ENCODE measurements at places on chromosomes 2 and 18. TPM values are rescaled to one million over a fixed set of nuclear protein-coding genes. Genes with fewer than 3 reads are reported as not detected.

The MTIF2 gene
- 16.1 TPM for polyA plus RNA-seq

The UPP2 gene
- polyA plus RNA-seq: not detected

The ACVR2A gene
- 4.1 TPM for polyA plus RNA-seq

The KIF1A gene
- not detected for polyA plus RNA-seq

The LHCGR gene
- not detected for polyA plus RNA-seq

The UGT1A1 gene
- polyA plus RNA-seq: not detected

The MALT1 gene
- polyA plus RNA-seq: 42.7 TPM

The MSTN gene
- polyA plus RNA-seq: not detected

DNA sequence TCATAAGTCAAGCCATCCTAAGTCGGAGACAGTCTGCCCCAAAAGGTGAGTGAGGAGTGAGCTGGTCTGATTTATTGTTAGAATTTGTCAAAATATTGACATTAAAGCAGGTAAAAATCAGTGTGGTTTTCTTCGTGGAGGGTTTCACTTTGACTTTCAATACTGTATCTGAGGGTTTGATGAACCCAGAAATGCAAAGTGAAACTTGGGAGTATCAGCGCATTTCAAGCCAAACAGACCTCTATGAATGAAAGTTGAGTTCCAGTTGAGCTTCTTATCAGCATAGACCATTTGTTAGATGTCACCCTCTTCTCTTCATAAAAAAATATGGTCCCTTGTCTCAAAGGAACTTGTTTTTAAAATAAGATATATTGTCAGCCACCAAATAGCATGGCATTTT is 21.7 kb upstream of the CXCR4 start:
- DNase-seq: no peak

DNA sequence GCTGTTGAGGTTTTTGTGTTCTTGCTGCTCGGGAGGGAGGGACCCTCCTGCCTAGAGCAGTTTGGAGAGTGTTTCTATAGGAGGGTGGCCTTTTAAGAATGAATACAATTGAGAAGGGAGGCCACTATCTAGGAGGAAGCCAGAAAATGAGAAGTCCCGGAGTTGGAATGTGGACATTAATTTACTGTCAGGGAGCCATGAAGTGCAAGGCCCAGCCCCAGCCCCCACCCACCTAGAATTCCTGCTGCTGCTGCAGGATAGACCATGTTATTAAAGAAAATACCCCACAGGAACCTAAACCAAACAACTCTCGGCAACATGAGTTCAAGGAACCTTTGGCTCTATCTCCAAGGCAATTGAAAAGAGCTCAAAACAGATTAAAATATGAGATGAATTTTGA is 46.0 kb downstream of the ZBTB7C start:
- DNase-seq: no peak

DNA sequence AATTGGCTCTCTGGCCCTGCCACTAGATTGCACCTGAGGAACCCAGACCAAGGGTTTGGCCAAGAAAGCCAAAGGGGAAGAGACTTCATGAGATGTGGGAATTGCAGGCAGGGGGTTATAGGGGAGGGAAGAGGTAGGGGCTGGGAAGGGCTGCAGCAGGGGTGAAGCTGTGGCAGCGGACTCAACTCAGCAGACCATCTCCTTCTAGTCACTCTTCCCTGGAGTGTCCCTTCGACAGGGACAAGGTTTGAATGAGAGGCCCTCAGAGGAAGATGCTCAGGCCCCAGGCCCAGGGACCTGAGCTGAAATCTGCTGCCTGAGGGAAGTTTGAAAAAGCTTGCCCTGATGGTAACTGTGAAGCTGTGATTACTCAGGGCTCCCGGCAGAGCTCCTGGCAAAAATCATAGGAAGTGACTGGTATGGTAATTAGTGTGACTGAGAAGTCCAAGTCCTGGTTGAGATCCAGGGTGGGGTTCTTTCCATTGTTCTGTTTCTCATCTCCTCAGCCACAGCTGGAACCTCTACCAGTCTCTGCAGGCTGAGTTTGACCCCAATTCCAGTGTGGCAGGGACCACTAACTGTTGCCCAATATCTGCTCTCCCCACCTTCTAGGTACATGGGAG is 300.9 kb downstream of the CYP26B1 start:
- no peak for DNase-seq

DNA sequence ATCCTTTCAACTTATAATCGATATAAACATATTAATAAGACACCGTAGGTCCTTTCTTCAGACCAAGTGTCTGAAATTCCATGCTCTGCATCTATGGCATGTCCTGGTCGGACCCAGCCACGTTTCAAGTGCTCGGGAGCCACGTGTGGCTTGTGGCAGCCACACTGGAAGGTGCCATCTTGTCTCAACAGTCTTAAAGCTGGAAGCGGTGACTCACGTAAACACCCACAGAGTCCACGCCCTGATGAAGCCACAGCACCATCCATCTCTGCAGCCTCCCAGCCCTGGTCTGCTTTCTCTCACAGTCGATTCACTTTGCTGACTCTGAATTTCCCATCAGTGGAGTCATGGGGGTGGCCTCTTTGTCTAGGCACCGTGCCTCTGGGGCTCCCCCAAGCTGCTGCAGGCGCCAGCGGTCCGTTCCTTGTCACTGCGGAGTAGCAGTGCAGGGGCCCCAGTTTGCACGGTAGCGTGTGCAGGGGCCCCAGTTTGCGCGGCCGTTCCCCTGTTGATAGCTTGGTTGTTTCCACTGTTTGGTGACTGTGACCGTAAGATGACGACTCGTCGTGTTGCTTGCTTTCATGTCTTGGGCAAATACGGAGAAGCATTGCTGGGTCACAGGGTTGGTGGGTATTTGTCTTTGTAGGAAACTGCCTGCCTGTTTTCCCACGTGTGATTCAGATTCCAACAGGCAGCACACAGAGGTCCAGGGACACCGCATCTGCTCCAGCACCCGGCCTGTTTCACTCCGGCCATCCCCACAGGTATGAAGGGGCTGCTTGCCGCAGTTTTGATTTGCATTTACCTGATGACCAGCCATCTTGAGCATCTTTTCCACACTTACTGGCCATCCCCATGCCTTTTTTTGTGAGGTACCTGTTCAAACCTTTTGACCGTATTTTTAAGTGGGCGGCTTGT is 240.3 kb downstream of the HDAC4 start:
- no peak for DNase-seq

GRCh38 chr2:180652794-180653193 is 327.6 kb upstream of the UBE2E3 start:
- DNase-seq: no peak

DNA sequence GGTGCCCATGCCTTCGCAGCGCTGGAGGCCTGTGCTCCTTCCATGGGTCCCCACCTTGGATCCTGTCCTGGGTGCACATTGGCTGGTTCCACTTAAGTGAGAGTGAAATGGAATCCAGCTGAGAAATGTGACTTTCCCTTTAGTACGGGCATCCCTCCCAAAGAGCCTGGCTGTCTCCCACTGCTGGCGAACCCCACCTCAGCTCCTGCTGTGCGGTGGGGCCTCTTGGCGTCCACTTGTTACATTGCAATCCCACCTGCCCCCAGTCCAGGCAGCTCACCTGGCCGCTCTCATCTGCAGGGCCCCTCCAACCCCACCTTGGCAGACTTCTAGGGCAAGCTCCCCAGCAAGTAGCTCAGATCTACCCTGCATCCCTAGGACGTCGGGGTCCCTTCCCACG is 35.5 kb upstream of the GNAL start:
- no peak for DNase-seq

DNA sequence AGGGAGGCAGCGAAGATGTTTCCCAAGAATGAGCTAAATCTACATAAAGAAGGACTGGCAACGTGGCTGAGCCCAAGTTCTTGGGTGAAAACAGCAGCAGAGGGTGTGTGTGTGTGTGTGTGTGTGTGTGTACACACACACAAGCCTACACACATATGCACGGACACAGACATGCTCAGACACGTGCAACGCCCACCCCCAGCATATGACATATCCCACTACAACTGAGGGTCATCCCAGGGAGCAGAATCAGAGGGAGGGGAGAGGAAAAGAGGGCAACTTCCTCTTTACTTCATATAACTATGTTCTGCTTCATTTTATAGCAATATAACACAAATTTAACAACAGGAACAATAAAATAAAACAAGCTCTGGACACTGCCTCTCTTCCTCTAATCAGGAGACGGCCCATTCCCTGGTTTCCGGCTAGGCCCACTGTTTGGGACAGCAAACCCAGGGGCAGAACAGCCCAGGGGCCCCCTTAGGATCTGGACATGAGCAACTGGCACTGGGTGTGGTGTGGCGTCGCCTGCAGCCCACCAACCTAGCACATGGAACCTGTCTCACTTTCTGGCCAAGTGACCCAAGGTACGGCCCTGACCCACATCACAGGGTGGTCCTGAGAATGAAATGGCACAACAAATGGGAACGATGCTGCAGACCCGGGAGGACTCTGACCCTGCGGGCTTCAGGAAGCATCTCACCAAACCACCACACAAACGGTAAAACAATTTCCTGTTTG is 25.0 kb downstream of the FAM178B start:
- DNase-seq: no peak

GRCh38 chr18:45374878-45375630 is 240.2 kb upstream of the SLC14A2 start:
- no peak for DNase-seq

DNA sequence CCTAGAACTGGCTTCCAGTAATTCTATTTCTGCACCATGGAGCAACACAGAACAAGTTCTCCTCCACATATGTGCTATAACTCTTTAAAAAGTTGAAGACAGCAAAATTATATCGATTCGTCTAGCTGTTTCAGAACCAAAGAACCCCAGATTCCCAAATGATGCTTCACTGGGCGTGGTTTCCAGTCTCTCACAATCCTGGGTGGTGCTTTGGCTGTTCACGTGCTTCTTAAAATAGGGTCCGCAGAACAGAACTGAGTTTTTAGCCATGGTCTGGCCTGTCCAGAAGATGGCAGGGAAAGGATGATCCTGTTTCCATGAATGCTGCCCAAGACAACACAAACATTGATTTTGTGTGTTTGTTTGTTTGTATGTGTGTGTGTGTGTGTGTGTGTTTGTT is 37.6 kb upstream of the PARD3B start:
- no peak for DNase-seq

DNA sequence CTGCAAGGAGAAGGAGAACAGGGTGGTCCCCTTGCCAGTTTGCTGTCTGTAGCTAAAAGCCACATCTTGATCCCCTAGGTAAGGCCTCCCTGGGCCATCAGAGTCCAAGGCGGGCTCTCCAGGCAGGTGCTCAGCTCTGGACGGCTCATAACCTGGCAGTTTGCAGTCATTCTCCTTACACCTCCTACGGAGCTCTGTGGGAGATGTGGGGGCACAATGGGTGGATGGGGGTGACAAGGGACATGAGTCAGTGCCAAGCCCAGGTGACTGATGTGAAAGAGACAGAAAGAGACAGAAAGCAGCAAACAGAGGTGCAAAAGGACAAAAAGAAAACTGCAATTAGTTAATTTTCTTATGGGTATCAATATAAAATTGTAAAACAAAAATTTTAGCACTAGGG is 120.6 kb upstream of the ZBTB14 start:
- no peak for DNase-seq

DNA sequence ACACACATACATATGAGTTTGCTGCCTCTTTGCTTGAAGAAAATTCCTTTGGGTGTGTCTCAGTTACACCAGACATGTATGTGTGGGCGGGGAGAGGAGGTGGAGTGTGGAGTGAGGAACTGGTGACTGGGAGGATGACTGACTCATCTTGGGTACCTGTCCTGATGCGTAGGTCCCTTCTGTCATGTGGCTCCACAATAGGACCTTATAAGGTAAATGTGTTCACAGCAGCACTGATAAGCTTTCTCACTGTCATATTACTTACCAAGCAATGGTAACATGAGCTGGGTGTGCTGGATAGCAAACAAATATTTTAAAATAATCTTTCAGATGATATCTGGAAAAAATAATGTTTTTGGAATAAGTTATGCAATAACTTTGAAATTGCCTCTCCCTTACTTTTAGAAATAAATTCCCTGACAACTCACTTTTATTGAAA is 45.1 kb downstream of the SLC9A2 start:
- DNase-seq: no peak

DNA sequence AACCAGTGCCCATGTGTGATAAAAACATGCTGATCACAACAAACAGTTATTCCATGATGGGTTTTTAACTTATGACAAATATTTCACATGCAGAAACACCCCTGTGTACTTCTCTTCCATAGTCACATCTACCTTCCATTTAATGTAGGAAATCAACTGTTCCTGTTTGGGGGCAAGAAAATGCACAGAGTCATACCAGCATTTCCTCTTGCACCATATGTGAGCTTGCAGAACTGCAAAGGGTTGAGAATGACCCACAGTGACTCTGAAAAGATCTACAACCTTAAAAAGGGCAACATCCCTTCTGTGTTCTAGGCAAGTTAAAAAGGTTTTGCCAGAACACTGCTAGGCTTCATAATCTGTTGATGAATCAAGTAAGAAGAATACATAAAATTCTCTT is 9.9 kb downstream of the BMP10 start:
- DNase-seq: no peak

DNA sequence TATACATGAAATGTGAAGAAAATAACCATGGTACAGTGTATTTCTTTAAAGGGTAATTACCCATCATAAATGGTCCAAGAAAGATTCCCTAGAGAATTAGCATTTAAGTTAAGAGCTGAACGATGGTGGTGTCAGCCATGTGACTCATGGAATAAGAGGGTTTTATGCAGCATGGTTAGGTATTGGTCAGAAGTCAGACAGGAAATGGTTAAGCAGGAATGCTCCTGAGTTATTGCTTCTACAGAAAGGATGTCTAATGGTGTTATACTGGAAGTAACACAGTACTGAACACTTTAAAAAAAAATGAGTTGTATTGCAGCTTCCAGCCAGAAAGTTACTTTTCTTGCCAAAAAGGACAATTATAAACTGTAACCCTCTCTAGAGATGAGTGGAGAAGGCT is 72.7 kb upstream of the UBE2E3 start:
- no peak for DNase-seq

- DNase-seq: no peak
Measured at GRCh38 chr2:219244789-219245147, 476 bp downstream of the GLB1L start.

DNA sequence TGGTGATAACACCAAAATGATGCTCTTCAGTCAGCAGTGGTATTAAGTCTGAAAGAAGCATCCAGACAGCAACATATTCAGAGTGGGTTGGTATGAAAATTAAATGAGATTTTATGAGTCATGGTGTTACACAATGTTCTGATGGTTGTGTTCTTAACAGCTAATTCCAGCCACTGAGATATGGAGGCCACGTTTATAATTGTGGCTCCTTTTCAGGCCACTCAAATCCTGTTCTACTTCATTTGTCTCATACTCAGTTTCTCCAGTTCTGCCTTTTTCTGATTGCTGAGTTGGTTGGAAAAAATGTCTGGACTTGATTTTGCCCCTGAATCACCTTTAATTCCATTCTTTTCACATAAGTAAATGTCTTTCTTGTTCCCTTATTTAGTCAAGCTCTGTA is 162.7 kb upstream of the COL3A1 start:
- no peak for DNase-seq

GRCh38 chr2:241425368-241425767 is 69.3 kb downstream of the FARP2 start:
- DNase-seq: no peak

- no peak for DNase-seq
Measured at GRCh38 chr18:64707052-64707451, 558.2 kb upstream of the LINC00305 start.
